ENCODE measurements at places on chromosomes 7 and 10. TPM values are rescaled to one million over a fixed set of nuclear protein-coding genes. Genes with fewer than 3 reads are reported as not detected.

The ERVW-1 gene
- not detected for total RNA-seq

The TMEM229A gene
- total RNA-seq = not detected

The CYP26C1 gene
- not detected for total RNA-seq

DNA sequence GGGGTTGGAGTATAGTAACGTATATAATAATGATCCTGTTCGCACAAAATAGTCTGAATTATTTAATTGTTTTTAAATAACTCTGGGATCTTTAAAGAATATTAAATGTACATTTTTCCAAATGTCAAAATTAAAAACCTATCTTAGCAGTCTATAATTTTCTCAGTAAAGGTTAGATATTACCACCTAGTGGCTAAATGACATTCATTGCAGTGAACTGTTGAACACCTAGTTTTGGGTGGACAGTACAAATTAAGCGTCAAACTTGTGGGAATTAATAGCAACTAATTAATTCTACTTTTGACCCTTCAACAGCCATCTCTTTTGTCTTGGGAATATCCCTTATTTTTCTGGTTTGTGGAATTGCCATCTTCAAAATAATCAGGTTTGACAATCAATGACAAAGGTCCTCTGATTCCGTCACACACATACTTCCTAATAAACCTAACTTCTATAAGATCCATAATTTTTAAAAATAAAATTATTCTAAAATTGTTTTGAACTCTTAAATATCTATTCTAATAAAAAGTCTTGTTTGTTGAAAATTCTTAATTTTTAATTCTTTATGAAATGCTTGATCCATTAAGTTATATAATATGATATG lies 165.7 kb downstream of the SEMA3D start:
- no peaks in the 10 kb centered on the region for H3K4me1 ChIP-seq
- no peak overlapping the region for H3K27ac ChIP-seq
- H3K27me3 ChIP-seq = no peaks in the 10 kb centered on the region
- H3K4me3 ChIP-seq = no peak overlapping the region

- H3K4me1 ChIP-seq = no peaks in the 10 kb centered on the region
- H3K27ac ChIP-seq = no peak overlapping the region
- no peak for DNase-seq
- H3K36me3 ChIP-seq = no peaks in the 10 kb centered on the region
- H3K27me3 ChIP-seq = no peaks in the 10 kb centered on the region
- H3K4me3 ChIP-seq = no peak overlapping the region
Measured at GRCh38 chr7:158074896-158075632, 512.6 kb downstream of the PTPRN2 start.

DNA sequence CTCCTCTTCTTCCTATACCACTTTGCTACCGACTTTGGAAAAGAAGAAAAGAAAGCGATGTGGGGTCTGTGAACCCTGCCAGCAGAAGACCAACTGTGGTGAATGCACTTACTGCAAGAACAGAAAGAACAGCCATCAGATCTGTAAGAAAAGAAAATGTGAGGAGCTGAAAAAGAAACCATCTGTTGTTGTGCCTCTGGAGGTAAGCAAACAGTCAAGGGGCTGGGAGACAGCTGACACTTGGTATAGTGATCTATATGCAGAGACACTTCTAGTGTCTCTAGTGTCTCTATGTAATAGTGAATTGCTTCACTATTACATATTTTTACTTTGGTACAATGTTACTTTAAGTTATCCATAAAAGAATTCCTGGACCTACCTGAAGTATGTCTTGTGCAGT lies 13.9 kb downstream of the TET1 start:
- no peak overlapping the region for H3K27ac ChIP-seq
- no peaks in the 10 kb centered on the region for H3K4me1 ChIP-seq
- no peak overlapping the region for H3K4me3 ChIP-seq
- H3K27me3 ChIP-seq = no peaks in the 10 kb centered on the region
- H3K36me3 ChIP-seq = no peaks in the 10 kb centered on the region

- H3K36me3 ChIP-seq = no peaks in the 10 kb centered on the region
- H3K27me3 ChIP-seq = peaks cover 27% of the 10 kb centered on the region
- no peak overlapping the region for H3K27ac ChIP-seq
- no peak for DNase-seq
Measured at GRCh38 chr10:69729326-69730048, 72.2 kb upstream of the COL13A1 start.

GRCh38 chr7:99990460-99990852 lies 14.6 kb upstream of the AZGP1 start:
- H3K4me1 ChIP-seq = peaks cover 26% of the 10 kb centered on the region
- peaks cover 19% of the 10 kb centered on the region for H3K27me3 ChIP-seq
- H3K36me3 ChIP-seq = no peaks in the 10 kb centered on the region
- DNase-seq = no peak
- no peak overlapping the region for H3K27ac ChIP-seq
- H3K4me3 ChIP-seq = no peak overlapping the region

DNA sequence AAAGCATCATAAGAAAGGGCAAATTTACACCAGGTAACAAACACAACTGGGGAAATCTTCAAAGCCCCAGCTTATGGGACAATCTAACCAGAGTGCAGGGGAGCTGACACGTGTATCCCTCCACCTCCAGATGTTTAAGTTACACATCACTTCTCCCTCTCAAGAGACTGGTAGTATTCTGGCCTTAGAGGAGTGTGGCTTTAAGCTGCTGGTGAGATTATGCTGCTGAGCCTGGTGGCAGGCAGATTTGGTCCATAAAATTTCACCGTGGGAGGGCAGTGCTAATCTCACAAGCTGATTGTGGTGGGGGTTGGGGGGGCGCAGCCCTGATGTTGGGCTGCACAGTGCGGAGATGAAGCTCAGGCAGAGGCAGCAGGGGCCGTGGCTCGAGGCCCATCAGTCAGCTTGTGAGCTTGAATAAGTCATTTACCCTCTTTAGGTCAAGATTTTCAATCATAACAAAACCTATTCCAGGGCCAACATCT lies 431.0 kb upstream of the GALNT17 start:
- peaks cover 14% of the 10 kb centered on the region for H3K27me3 ChIP-seq
- no peak for DNase-seq
- H3K36me3 ChIP-seq = no peaks in the 10 kb centered on the region

DNA sequence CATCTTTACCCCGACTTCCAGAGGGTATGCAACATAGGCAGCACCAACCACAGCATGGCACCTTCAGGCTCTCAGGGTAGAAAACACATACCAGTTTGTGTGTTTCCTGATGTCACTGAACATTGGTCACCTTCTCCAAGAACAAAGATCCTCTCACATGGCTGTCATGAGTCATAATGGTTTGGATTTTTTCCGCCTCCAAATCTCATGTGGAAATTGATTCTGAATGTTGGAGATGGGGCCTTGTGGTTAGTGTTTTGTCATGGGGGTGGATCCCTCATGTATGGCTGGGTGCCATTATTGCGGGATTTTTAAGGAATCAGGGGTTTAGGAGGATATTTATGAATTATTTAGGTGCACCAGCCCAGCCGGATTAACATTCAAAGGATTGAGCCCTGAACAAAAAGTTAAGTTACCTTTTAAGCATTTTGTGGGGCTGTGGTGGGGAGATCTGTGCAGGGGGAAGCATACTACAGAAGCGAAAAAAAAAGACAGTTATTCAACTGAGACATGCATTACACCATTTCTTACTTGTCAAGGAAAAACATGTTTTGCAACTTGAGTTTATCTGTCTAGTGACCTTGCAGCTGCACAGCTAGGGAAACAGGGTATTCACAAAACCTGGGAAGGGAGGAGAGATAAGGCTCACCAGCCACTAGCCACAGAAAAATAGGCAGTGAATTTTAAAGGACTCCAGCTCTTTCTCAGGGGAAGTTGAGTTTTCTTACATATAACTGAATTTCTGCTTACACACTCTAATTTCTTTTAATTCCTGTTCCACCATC lies 774.1 kb upstream of the AUTS2 start:
- no peak for DNase-seq
- no peaks in the 10 kb centered on the region for H3K27me3 ChIP-seq
- no peaks in the 10 kb centered on the region for H3K4me1 ChIP-seq
- H3K36me3 ChIP-seq = no peaks in the 10 kb centered on the region
- H3K4me3 ChIP-seq = no peak overlapping the region

The CUTC gene
- total RNA-seq = 28.2 TPM

DNA sequence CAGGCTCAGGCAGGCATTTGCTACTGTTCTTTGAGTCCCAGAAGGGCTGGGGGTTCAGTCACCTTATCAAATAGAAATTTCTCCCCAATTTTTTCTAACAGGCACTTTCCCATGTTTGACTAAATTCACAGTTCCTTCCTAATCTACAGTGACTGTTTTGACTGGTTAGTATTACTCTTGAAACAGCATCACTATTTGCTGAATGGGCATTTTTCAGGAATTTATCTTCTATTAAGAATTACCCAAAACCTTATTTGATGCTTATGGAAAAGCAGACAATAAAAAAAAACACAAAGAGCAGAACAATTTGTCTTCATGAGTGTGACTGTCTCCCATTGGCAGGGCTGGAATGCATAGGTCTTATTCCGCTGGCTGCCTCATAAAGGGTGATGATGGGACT lies 269.0 kb downstream of the DOCK4 start:
- no peak for DNase-seq
- no peak overlapping the region for H3K27ac ChIP-seq
- no peaks in the 10 kb centered on the region for H3K36me3 ChIP-seq
- no peaks in the 10 kb centered on the region for H3K27me3 ChIP-seq
- no peak overlapping the region for H3K4me3 ChIP-seq

GRCh38 chr7:1862560-1862959 lies 192.5 kb downstream of the ELFN1 start:
- no peaks in the 10 kb centered on the region for H3K4me1 ChIP-seq
- H3K27ac ChIP-seq = no peak overlapping the region
- H3K27me3 ChIP-seq = no peaks in the 10 kb centered on the region
- DNase-seq = no peak
- H3K36me3 ChIP-seq = no peaks in the 10 kb centered on the region
- H3K4me3 ChIP-seq = no peak overlapping the region

The HEPACAM2 gene
- not detected for total RNA-seq

- H3K27me3 ChIP-seq = peaks cover 22% of the 10 kb centered on the region
- no peaks in the 10 kb centered on the region for H3K4me1 ChIP-seq
- no peak overlapping the region for H3K27ac ChIP-seq
- no peak for DNase-seq
- no peaks in the 10 kb centered on the region for H3K36me3 ChIP-seq
Measured at GRCh38 chr10:45053569-45054100, 52.9 kb downstream of the ZNF22 start.

GRCh38 chr10:1369665-1370064 lies 313.5 kb downstream of the WDR37 start:
- peaks cover 18% of the 10 kb centered on the region for H3K27me3 ChIP-seq
- no peak overlapping the region for H3K4me3 ChIP-seq
- H3K27ac ChIP-seq = no peak overlapping the region
- peak; percentile 2 for DNase-seq
- no peaks in the 10 kb centered on the region for H3K36me3 ChIP-seq

DNA sequence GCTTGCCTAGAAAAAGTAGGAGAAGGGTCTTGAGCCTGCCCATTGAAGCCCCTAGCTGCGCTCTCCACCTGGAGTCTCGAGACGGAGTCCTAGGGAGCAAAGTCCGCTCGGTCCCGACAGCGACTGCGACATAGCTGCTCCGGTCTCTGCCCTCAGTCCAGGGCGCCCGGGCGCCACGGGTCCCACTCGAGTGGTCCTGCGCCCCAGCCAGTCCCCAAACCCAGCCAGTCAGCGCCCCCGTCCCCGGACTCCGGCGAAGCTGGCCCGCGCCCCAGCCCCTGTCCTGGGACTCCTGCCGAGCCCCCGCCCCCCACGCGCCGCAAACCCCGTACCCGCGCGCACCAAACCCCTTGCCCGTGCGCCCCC lies 490 bp downstream of the TNS3 start:
- no peak for DNase-seq
- H3K4me1 ChIP-seq = no peaks in the 10 kb centered on the region
- no peak overlapping the region for H3K27ac ChIP-seq
- H3K36me3 ChIP-seq = no peaks in the 10 kb centered on the region

- no peak overlapping the region for H3K4me3 ChIP-seq
- no peaks in the 10 kb centered on the region for H3K4me1 ChIP-seq
- no peaks in the 10 kb centered on the region for H3K27me3 ChIP-seq
- DNase-seq = no peak
- H3K36me3 ChIP-seq = no peaks in the 10 kb centered on the region
Measured at GRCh38 chr7:68009716-68010115, 1013.1 kb downstream of the TYW1 start.

Measured in activated CD4-positive, alpha-beta memory T cell treated with anti-CD3 and anti-CD28 coated beads, Interleukin-2, amount 10 ng/mL, durations not matched to agents 7 days and 5 days (primary cell).